ENCODE measurements at places on chromosomes 7 and 10. TPM values are rescaled to one million over a fixed set of nuclear protein-coding genes. Genes with fewer than 3 reads are reported as not detected.

NEUROG3 gene
- total RNA-seq: not detected

NPTX2 gene
- total RNA-seq: 0.62 TPM

CFAP70 gene
- total RNA-seq: 11.3 TPM

COL28A1 gene
- total RNA-seq: 2.0 TPM

DNA sequence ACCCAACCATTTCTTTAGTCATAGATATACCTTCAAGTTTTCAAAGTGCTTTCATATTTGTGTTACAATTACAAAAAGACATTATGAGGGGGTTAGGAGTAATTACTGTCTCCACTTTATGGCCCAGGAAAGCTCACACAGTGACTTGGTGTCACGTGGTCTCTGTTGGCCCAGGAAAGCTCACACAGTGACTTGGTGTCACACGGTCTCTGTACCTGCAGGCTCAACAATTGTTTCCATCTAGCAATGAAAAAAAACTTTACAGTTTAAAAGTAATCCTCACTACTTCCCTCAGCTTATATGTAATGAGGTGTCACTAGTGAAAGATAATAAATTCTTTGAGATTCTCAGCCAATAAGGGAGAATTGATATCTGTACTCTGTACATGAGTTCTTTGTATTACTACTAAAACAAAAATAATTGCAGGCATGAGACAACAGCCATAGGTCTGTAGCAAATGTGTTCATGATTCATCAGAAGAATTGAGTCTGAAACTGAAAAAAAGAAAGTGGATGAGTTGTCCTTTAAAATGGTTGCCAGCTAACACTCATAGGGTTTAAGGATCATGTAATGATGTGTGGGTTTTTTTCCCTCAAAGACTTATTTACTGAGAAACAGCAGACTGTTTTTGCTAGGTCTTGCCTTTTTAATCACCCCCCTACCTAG is 10.9 kb downstream of the OGDH start:
- DNase-seq: no peak

DNA sequence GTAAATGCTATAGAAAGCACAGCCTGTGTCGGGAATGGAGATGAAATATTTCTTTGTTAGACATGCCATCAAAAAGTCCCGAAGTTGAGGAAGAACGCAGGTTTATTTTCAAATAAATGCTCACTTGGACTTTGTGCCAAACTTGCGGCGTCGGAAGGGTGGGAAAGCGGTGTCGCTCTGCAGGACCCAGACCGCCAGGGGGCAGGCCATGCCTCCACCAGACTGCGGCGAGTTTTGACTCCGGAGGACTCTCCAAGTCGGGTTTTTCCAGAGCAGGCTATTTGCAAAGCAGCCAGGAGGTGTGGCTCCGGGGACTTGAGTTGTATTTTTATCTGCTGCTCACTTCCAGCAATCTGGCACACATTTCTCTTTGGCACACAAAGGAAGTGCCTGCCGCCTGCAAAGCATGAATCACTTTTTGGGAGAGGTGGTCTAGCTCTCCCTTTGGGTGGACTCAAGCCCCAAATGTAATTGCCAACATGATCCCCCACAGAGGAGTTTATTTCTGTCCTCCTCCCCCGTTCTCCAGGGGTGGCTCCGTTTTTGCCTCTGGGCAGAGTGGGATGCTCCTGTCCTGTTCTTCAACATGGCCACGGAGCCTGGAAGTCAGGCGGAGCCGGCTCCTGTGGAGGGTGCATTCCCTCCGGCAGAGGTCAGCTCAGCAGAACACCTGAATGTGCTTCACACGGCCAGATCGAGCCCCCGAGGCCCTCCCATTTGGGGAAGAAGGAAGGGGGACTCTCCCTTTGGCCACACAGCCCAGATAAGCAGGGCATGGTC is 82.3 kb upstream of the GPR26 start:
- DNase-seq: peak; percentile 86

- DNase-seq: no peak
These were observed 203.7 kb downstream of the GRID1 start for GRCh38 chr10:86162696-86163400.

GRCh38 chr10:36608866-36609265 is 516.5 kb upstream of the ANKRD30A start:
- DNase-seq: no peak

DNA sequence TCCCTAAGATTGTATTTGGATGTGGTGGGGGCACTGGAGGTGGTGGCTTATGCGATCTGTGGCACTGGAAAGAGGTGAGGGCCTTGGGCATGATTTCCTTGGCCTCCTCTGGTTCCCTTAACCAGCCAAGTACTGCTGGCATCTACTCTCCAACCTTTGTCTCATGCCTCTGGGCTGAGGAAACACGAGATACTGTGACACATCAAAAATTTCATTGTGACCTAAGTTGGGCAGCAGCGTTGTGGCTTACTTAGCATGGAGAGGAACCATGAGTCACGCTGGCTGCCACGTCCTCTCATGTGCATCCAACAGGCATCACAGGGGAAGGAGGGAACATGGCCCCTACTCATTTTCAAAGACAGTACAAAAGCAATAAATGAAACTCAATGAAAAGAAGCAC is 29.7 kb upstream of the GSDME start:
- DNase-seq: peak; percentile 73

DNA sequence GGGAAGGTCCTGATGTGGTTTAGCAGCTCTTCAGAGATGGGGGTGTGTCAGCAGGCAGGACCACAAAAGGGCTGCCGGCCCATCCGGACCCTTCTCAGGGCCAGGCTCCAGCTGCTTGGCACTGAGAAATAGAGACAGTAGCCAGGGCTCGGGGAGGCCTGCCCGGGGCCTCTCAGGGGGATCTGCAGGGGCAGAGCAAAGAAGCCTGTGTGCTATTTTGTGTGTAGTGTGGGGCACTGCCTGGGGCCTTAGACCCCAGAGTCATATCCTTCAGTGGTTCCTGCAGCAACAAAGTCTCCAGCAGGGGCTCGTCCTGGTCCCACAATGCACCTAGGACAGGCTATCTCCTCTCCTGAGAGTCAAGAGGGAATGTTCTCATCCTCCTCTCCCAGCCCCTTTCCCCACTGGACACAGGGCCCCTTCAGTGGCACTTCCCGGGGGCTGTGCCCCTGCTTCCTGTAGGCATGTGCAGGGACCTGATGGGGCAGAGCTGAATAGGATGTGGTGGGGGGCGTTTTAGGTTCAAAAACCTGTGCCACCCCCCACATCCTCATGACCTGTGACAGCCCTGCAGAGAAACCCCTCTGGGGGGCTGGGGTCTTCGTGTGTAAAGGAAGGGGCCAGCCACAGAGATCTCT is 159.5 kb upstream of the RHEB start:
- no peak for DNase-seq

DNA sequence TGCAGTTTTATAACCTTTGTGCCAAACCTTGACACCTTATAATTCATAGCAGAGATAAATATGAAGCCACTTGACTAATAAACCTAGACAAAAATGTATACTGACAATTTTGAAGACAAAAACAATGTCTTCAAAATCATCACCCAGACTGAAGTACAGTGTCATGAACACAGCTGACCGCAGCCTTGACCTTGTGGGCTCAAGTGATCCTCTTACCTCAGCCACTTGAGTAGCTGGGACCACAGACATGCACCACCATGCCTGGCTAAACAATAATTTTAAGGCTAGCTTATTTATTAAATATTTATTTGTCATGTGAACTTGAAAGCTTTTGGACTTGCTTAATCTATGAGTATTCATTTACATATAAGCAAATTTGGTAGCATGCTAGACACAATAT is 24.3 kb downstream of the IL6 start:
- DNase-seq: no peak

GRCh38 chr7:107939573-107940489 is 48.8 kb downstream of the DLD start:
- DNase-seq: peak; percentile 34

DNA sequence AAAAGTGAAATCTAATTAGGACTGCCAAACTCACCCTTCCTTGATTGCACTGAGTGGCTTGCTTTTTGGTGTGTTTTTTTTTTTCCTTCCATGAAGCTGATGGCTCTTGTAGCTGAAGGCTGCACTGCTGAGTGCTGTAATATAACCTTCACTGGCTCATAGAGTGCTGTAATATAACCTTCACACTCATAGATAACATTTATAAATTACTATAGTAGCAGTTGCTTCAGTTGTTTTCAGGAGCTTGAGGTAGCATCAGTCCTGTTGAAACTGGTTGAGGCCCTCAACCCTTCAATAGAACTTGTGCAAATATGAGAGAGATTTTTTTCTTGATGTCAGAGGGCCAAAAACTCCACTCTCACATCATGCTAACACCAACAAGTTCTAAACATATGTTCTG is 404.9 kb upstream of the MBL2 start:
- no peak for DNase-seq

DNA sequence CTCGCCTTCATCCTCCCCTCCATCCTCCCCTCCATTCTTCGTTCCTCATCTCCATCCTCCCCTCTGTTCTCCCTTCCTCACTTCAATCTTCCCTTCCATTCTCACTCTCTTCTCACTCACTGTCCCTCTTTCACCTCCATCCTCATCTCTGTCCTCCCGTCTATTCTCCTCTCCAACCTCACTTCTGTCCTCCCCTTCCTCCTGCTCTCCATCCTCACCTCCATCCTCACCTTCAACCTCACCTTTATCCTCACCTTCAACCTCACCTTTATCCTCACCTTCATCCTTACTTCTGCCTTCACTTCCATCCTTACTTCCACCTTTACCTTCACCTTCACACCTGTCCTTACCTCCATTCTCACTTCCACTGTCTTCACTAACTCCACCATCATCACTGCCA is 11.3 kb upstream of the RABGEF1 start:
- no peak for DNase-seq

DNA sequence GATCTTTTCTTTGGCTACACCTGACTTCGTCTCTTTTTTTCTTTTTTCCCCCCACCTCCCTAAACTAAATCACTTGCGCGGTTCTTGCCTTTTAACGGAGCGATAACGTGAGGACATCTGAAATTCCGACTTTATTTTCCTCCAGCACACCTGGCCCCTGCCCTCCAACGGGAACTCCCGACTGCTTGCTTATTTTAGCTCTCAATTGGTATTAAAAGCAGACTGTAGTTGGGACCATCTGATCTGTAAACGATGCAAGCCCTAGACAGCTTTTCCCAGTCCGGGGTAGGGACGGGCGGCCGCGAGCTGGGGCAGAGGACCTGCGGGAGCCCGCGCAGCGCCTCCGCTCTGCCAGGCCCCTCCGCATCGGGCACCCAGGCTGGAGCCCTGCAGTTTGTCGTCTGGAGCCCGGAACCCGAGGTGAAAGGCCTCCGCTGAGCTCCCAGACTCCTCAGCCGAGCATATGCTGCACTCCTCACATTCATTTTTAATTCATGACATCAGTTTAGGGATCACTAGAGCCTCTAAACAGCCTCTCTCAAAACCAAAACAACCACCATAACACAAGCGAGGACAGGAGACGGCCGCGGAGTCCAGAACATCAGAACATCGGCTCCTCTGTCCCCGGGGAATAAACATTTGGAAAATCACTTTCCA is 10.0 kb upstream of the EMX2 start:
- DNase-seq: no peak

DNA sequence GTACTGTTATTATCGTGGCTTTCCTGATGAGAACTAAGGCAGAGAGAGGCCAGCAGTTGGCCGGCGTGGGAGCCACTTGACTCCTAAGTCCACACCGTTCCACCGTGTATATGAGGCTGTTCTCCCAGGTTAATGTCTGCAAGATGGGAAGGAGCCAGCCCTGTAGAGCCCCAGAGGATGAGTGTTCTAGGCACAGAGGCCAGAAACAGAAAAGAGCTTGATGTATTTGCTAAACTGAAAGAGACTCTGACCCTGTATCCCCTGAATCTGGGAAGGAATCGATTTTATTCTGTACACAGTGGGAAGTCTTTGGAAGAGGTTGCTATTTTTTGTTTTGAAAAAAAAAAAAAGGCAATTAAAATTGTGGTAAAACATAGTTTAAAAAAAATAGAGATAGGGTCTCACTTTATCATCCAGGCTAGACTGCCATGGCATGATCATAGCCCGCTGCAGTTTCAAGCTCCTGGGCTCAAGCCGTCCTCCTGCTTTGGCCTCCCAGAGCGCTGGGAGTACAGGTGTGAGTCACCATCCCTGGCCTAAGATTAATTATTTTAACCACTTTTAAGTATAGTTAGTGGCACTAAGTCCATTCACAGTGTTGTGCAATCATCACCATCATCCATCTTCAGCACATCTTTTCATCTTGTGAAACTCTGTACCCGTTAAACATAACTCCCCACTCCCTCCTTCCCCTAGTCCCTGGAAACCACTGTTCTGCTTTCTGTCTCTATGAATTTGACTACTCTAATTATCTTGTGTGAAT is 348.8 kb downstream of the SDK1 start:
- no peak for DNase-seq

DNA sequence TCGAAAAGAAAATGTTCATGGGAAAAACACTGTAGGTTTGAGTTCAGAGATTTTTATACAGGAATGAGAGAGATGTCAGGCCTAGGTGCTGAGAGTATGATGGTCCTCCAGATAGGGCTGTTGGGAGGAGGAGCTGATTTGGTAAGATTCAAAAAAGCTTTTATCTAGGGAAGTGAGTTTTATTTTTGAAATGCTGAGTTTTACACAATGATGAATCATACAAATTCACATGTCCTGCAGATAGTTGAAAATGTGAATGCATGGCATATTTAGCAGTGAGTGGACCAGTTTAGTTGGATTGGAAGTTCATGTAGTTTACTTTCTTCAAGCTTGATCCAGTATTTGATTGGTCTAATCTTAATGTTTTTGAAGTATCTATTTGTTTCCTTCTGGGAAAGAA is 154.8 kb downstream of the LRRC4 start:
- no peak for DNase-seq

All from lower lobe of right lung (tissue), 2 donors.